T-helper 1 cell (primary cell): ENCODE measurements at places on chromosomes 13 and 19.

GRCh38 chr19:5360003-5360780, 19.6 kb upstream of the PTPRS start:
- no peak for DNase-seq

GRCh38 chr13:30442926-30443325, 20.6 kb downstream of the UBE2L5 start:
- DNase-seq, result no peak

GRCh38 chr13:93409816-93410215, 183.2 kb downstream of the GPC6 start:
- no peak for DNase-seq

DNA sequence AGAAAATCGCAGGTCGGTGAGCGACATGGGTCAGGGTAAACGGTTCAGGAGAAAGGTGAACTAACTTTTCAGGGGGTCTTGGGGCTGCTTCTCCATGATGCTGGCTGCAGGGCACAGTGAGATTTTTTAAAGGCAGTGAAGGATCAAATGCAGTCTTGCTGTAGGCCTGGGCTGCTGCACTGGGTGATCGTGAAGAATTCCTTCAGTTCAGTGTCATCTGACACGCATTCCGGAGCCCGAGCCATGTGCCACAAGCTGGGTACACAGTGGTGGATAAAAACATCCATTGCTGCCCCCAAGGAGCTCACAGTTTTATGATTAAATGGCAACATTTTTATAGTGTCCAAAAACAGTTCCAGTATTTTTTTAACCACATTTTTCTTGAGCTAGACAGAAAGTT, 56.3 kb upstream of the GPR12 start:
- DNase-seq, result no peak

DNA sequence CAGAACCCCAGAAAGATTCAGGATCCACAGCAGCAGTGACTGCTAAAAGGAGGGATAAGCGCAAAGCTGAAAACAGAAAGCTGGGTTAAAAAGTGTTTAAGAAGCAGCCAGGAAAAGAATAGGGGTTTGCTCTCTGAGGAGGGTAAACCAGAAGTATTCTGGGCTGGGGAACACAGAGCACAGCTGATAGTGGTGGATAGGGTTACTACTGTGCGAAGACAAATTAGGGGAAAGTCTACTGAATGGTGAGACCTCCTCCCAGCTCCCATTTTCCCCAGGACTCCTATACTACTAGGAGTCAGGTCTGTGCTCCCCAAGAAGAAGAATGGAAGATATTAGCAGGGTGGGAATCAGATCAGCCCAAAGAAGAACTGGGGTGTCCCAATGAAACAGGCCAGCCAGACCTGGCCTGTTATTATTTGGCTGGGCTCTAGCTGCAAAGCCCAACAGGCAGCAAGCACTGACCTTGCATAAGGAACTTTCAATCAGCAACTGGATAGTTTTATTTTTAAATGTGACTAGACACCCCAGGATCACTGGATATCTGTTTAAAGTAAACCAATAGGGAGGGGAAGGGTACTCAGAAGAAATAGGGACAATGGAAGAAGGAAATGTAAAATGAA, 43.5 kb upstream of the SERTM1 start:
- no peak for DNase-seq

GRCh38 chr13:102569488-102569887, 27.3 kb upstream of the TPP2 start:
- DNase-seq, result no peak

DNA sequence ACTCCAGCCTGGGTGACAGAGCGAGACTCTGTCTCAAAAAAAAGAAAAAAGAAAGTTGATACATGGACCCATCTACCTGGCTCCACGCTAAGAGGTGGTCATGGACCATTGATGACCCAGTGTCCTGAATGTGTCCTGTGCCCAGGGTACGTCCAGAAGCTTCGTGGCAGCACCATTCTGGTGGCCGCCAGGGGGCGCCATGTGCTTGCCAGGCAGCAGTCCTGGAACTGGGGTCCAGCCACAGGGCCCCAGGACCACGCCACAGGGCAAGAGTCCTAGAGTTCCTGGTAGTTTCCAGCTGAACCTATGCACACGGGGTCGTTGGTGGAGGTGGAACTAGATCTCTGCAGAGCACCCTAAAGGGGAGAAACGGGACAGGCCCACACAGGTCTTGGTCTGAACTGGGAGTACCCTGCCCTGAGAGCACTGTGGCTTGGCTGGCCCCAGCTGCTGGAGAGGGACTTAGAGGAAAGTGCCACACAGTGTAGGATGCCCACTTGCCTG, 19.9 kb upstream of the FBXO27 start:
- DNase-seq, result peak; percentile 51

GRCh38 chr19:21046489-21046888, 26.0 kb downstream of the ZNF430 start:
- DNase-seq, result no peak
